ENCODE measurements at places on chromosomes 2 and 18.
A peak's percentile ranks its signal among the peaks of the same experiment; 100 is the strongest.

DNA sequence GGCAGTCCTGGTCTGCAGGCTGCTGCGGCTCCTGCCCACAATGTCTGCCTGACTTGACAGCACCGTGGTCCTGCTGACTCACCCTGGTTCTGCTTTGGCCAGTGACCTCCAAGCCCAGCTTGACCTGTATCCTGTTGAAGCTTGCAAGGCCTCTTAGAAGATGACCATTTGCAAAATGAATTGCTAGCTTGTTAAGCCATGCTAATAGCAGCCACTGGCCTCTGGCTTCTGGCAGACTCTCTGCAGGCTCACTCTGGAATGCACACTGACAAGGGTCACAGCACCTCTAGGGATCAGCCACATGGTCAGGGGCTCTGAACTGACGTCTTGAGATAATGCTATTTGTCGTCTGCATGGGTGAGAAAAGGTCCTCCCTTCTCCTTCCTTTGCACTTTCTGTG lies 25.9 kb downstream of the CNGA3 start:
- no peak for DNase-seq

GRCh38 chr2:3958969-3959368 lies 255.6 kb downstream of the DCDC2C start:
- no peak for DNase-seq

GRCh38 chr2:12896318-12896982 lies 179.7 kb downstream of the TRIB2 start:
- peak; percentile 13 for DNase-seq

DNA sequence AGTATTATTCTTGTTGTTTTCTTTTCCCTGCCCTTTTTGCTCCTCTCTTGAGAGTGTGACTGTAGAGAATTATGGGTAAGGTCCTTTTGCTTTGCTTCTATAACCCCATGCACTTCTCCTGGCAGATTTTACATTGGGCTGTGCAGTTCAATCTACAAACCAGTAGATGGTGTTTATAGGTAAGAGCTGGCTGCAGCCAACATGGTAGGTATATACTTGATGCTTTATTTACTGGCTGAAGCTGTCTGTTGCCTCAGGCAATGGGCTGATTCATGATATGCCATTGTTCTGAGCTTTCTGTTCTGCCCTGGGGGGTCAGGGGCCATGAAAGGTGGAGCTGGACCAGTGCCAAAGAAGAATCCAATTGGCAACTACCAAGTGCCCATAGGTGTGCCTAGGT lies 48.3 kb upstream of the MYL1 start:
- DNase-seq, result no peak

- DNase-seq, result peak; percentile 75
Measured at GRCh38 chr2:71566372-71566771, 113.0 kb downstream of the DYSF start.

DNA sequence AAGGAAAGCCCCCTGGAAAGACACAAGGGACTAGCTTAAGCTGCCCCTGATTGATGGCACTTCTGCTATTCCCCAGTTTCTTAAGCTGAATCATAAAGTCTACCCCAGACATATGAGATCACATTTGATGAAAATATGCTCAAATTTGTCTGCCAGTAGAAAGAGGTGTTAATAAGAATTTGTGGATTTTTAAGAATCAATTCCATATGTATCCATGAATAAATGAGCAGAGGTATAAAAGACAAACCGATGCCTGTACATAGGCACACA lies 119.9 kb downstream of the CCBE1 start:
- no peak for DNase-seq

DNA sequence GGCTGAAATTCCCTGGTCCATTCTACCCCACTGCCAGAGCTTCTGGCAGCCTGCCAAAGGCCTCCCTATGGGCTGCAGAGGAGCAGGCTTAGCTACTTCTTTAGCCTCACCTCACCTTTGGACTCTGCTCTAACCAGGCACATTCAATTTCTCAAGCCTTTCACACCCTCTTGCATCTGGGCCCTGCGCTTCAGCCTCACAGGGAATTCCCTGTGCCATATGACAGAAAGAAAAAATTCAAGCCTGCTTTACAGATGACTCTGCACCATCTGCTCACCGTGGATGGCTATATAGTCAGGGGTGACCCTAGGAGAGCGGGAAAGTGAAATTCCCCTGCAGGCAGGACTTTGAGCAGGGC lies 62.5 kb downstream of the REEP1 start:
- DNase-seq, result peak; percentile 26

GRCh38 chr18:43078478-43079092 lies 36.9 kb downstream of the RIT2 start:
- DNase-seq, result no peak

- DNase-seq, result peak; percentile 18
Measured at GRCh38 chr2:156321243-156321904, 11.1 kb downstream of the NR4A2 start.
